A673 (cell line): ENCODE measurements at places on chromosomes 6 and 20.

- no peak for DNase-seq
Observed at GRCh38 chr20:53735536-53736050, 142.0 kb upstream of the ZNF217 start.

GRCh38 chr6:14235653-14236356 is 118.2 kb downstream of the CD83 start:
- DNase-seq = no peak

GRCh38 chr6:10136636-10137035 is 278.2 kb downstream of the TFAP2A start:
- no peak for DNase-seq

GRCh38 chr20:52342913-52343312 is 151.3 kb upstream of the ZFP64 start:
- DNase-seq = no peak

DNA sequence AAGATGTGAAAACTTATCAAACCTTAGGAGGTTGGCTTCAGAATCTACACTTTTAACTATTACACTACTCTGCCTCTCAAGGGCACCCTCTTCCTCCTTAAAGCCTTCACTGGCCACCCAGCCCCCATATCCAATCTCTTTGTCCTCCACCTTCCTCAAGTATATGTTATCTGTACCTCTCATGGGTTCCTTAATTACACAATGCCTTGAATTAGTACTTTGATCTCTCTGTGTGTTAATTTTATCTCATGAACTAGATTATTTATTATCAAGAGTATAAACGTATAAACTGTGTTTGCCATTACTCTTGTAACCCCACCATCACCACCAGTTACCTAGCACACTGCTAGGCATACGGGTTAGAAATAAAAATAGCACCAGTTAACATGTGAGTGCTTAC is 83.3 kb downstream of the NCR2 start:
- DNase-seq = no peak

DNA sequence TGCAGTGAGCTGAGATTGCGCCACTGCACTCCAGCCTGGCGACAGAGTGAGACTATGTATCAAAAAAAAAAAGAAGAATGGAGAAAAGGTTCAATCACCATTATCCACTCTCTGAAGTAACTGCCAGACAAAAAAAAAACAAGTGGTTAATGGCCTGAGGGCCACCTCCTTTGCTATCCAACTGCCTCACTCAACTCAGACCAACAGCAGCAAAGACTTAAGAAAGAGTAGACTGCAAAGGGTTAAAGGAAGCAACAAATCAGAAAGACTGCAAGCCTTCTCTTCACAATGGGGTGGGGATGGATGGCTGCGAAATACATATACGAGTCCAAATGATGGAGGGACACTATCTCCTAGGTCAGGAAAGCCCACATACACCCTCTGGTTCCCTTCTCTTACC is 3.2 kb downstream of the NFS1 start:
- DNase-seq = no peak

- DNase-seq = no peak
Observed at GRCh38 chr20:40955326-40955725, 73.3 kb upstream of the TOP1 start.

DNA sequence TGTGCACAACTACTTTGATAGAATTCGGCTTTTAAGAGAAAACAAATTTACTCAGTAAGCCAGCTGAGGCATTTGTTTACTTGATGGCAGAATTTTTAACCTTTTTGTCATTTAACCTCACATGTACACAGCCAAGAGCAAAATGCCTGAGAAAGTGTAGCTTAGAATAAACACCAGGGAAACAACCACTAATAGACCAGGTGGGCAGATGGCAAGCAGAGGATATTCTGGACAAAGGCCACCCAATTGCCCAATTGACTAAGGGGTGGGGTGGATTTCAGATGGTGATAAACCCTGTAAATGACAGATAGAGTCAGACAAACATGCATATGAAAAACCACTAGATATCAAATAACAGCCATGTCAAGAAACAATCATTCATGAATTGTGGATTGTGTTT is 190.7 kb upstream of the FBXL4 start:
- no peak for DNase-seq

GRCh38 chr20:50423758-50424157 is 86.4 kb upstream of the PTPN1 start:
- no peak for DNase-seq

- DNase-seq = no peak
Observed at GRCh38 chr6:17497535-17498095, 102.5 kb upstream of the FAM8A1 start.

DNA sequence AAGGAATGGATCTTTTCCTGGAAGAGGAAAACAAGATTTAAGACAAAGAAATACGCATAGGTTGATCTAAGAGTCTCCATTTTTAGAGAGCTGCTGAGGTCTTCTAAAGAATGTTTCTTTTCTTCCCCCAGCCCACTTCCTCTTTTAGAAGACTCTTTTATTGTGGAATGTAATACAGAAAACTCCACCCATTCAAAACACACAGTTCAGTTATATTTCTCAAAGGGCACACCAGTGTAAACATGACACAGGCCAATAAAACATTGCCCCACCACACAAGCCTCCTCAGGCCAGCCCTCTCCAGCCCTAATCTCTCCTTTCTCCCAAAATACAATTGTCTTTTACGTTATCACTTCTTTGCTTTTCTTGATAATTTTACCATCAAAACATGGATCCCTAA is 42.8 kb downstream of the SLC35B3 start:
- no peak for DNase-seq

GRCh38 chr6:82612475-82613039 is 248.9 kb downstream of the TPBG start:
- peak; percentile 79 for DNase-seq

- no peak for DNase-seq
Observed at GRCh38 chr20:3250091-3250504, 11.1 kb upstream of the SLC4A11 start.

DNA sequence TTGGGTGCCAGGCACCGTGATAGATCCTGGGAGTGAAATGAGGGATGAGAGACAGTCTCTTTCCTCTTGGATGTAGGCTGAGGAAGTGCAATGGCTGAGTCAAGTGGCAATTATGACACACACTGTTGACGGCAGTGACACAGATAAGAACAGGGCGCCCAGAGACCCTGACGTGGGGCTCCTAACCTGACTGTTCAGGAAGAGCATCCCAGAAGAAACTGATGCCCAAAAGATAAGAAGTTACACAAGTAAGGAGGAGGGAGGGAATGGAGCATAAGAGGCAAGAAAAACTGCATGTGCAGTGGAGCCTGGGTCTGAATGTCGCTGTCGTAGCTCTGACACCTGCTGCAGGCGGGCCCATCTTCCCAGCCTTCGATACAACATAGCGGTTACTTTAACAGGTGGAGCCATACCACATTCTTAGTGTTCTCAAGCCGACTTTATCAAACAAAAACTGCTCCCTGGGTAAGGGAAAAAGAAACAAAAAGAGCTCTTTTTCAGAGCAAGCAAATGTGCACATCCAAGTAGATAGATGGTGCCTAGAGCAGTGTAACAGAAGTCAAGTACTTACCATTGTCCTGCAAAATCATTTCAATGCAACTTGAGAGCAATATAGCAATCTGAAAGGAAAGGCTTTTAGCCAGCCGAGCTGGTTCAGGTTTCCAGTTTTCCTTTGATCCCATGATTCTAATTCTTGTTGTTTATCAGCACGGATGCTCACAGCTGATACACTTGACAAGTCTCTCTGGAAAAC is 463.9 kb upstream of the JARID2 start:
- DNase-seq = no peak
